ENCODE measurements at places on chromosomes 12 and 14.

GRCh38 chr14:94138251-94138650, 8.8 kb upstream of the IFI27L2 start:
- no peak for DNase-seq

- DNase-seq, result no peak
Observed at GRCh38 chr12:66573605-66574004, 105.3 kb downstream of the GRIP1 start.

GRCh38 chr14:54730156-54730961, 163.4 kb downstream of the SAMD4A start:
- no peak for DNase-seq

DNA sequence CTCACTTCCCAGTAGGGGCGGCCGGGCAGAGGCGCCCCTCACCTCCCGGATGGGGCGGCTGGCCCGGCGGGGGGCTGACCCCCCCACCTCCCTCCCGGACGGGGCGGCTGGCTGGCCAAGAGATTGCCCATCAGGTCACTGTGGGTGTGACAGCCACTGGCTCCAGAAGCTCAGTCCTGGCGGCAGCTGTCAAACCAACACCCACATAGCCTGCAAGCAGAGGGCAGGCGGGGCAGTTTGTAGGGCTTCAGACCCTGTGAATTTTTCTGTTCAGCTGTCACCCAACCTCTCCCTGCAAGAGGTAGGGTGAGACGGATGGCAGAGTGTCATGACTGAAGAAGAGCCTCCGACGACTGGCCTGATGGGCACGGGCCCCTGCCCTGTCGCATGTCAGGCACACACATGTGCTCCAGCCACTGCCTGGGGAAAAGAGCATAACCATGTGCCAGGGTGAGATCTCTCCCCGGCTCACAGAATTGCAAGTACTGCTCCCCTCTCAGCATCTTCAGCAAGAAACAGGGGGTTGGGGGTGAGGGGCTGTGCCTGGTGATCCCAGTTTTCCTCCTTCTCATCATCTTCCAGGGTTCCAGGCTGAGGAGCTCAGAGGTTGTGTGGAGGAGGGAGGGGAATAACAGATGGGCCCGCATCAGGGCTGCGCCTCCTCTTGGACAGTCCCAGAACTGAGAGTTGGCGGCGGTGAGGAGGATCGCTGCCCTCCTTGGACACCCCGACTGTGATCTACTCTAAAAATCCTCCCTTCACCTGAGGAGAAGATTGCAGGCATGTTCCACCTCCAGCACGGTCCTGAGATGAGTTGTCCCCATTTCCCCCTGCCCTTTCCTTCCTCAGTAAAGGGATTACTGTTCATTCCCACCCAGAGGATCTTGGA, 11.2 kb upstream of the PRPH start:
- DNase-seq, result no peak

GRCh38 chr12:50708631-50709030, 55.3 kb upstream of the ATF1 start:
- no peak for DNase-seq

- DNase-seq, result no peak
Observed at GRCh38 chr12:49227713-49228112, 37.2 kb upstream of the TUBA1C start.

DNA sequence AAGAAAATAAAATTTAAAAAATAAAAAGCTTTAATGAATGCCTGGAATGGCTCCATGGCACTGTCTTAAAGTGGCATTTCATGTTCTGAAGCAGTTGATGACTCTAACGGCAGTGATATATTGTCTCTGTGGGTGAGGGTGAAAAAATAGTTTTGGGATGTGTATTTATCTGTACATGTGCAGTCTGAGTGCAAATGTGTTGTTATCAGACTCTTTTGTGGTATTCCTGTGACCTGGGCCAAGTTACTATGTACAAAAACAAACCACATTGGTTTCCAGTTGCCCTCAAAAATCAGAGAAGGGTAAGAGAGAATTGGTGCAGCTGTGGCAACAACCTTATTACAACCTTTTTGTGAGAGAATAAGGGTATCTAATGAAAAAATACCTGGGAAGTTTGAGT, 81.7 kb upstream of the CCDC91 start:
- no peak for DNase-seq

- no peak for DNase-seq
Observed at GRCh38 chr14:55348766-55349453, 62.7 kb downstream of the ATG14 start.

DNA sequence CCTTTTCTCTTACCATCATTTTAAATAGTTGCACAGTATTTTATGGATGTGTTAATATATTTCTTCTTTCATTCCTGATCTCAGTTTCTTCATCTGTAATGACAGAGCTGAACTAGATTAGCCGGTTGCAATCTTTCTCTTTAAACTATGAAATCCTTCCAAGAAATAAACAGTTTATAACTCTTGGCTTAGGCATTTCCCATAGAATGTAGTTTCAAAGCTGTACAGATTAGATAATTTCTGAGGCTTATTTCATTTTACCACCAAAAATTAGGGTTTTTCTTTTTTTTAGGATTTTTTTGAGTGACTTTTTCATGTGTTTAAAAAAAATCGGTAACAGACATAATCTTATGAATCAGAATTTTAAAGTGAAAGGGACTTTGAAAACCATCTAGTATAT, 144.0 kb downstream of the RAD51B start:
- no peak for DNase-seq
